ENCODE measurements at places on chromosomes 12 and 14.
A peak's percentile ranks its signal among the peaks of the same experiment; 100 is the strongest.

DNA sequence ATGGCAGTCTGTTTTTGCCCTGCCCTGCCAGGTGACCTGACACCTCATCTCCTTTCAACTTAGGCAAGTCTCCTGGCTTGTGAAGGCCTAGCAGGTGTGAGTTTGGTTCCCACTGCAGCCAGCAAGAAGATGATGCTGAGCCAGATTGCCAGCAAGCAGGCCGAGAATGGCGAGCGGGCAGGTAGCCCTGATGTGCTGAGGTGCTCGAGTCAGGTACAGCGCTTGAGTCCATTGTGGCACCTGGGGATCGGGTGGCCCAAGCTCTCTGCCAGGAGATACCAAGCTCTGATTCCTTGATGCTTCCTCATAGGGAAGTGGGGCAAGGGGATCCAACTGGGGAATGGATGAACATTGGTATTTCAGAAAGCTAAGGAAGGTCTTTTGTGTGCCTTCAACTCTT lies 4.1 kb upstream of the CSAD start:
- no peak for DNase-seq

- no peak for DNase-seq
Measured at GRCh38 chr12:22536971-22537544, 7.3 kb downstream of the C2CD5 start.

DNA sequence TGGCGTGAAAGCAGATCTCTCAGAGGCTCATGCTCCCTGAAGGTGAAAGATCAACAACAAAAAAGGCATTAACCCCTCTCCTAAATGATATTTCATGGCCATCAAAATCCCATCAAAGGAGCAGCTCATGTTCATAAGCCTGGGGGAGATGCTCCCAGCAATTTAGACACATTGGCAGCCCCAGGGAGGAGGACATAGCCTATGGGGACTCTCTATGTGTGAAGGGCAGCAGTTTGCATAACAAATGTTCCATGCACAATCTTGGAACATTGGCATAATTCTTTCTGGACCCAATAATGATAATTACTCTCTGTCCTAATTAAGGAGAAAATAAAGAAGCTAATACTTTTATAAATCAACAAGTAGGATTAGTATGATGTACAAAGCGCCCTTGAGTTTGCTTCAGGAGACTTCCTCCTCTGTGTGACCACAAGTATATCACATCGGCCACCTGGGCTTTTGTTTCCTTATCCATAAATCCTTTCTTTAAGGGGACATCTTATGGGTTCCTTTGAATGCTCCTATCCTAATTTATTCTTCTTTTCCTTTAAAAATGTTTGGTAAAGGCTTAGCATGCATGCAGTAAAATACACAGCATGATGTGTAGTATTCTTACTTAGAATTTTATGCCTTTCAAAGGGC lies 161.9 kb upstream of the PLEKHG7 start:
- DNase-seq: no peak

DNA sequence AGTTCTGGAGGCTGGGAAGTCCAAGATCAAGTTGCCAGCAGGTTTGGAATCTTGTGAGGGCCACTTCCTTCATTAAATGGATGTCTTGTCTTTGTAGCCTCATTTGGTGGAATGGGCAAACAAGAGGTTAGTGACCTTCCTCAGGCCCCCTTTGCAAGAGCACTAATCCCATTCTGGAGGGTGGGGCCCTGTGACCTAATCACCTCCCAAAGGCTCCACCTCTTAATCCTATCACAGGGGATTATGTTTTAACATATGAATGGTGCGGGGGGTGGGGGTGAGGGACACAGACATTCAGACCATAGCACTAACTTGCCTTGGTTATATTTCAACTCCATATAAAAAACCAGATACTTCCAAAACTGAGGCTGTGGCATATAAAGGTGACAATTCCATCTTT lies 59.9 kb upstream of the PPP4R3A start:
- DNase-seq: no peak

DNA sequence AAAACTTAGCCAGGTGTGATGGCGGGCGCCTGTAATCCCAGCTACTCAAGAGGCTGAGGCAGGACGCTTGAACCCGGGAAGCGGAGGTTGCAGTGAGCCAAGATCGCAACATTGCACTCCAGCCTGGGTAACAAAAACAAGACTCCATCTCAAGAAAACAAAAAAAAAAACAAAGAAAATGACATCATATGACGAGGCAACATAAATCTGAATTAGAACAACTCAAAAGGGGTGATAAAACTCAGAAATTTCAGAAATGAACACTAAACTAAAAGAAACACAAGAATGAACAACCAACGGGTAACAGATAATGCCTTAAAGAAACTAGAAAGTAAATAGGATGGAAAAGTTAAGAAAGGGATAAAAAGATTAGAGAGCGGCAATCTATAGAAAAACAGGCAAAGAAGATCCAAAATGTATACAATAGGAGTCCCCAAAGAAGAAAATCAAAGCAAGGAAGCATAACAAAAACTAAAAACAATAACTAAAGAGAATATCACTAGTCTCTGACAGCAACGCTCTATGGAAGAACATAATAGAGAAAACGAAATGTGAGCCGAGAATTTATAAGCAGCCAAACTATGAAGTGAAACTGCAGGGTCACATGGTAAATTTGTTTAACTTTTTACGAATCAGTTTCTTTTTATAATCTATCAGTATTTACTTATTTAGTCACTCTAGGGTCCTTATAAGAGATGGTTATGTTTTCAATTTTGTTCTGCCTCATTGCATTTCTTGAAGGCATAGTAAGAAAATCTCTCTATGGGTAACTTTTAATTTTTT lies 45.7 kb downstream of the SPPL3 start:
- no peak for DNase-seq

- DNase-seq: no peak
Measured at GRCh38 chr12:75087654-75088053, 122.0 kb downstream of the KCNC2 start.

- no peak for DNase-seq
Measured at GRCh38 chr12:89319122-89319521, 33.2 kb downstream of the DUSP6 start.

- DNase-seq: no peak
Measured at GRCh38 chr12:6363010-6363329, 12.4 kb downstream of the SCNN1A start.

DNA sequence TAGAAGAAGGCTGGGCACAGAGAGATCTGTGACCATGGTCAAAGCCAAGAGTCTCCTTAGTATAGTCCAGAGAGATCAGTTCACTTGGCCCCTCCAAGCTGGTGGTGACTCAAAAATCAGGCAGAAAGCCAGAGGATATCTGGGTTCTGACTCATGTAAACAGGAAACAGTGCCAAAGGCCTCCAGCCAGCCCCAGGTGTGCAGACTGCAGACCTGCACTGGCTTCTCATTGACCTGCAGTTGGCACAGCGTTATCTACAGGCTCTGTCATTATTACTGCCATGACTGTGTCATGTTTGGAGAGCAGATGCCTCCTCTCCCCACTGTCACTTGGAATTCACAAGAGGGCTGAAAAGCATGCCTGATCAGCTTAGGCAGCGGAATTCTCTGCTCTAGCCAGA lies 295.7 kb upstream of the PRKD1 start:
- DNase-seq: no peak

DNA sequence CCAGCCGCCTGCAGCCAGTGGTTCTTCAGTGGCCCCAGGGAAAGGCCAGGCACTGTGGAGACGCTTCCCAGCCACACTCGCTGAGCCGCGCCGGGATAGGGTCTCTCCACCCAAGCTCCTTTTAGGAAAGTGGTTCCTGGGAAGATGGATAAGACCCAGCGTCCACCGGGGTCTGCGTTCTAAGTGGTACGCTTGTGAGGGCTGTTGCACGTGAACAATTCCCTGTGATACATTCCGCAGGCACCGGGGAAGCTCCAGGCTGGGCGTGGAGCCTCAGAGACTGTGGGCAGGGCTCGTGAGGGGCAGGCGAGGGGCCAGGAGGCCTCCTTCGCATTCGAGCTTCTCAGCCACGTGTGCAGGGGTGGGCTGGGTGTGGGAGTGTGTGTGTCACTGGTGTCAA lies 48.4 kb downstream of the GALNT9 start:
- no peak for DNase-seq

GRCh38 chr12:5102261-5102789 lies 58.6 kb downstream of the KCNA5 start:
- no peak for DNase-seq

DNA sequence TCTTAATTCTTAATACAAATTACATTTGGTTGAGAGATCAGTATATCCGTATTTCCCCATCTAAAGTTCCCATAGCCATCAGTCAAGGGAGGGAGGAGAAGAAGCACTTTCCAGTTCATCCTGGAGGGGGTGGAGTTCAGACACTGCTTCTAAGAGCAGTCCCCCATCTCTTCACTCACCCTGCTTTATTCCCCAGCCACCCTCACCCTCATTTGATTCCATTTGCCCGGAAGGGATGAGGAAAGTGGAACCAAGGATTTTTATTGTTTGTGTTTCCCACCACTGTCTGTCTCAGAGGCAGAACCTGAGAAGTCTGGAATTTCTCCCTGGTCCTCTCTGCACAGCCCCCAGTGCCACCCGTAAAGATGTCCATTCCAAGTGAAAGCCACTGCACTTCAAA lies 134.2 kb upstream of the HIF1A start:
- no peak for DNase-seq

GRCh38 chr12:107530701-107531100 lies 154.9 kb upstream of the PWP1 start:
- DNase-seq: no peak

GRCh38 chr14:78340250-78340649 lies 170.1 kb downstream of the NRXN3 start:
- DNase-seq: no peak

GRCh38 chr14:91272341-91273272 lies 28.1 kb upstream of the GPR68 start:
- no peak for DNase-seq

DNA sequence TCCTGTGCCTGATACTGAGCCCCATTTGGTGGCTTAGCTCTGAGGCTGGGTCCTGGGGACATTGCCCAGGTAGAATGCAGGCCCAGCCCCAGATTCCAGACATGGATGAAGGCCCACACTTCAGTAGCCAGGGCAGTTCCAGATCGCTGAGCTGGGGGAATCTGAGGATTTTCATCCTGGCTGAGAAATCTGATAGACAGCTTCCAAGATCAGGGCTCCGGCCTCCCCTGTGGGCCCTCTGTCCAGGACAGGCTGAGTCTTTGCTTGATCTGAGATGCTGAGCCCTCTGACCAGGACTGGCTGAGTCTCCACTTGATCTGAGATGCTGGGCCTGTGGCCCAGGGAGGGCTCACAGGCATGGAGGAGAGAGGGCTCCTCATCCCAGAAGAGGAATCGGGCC lies 3.3 kb upstream of the RASAL1 start:
- no peak for DNase-seq

DNA sequence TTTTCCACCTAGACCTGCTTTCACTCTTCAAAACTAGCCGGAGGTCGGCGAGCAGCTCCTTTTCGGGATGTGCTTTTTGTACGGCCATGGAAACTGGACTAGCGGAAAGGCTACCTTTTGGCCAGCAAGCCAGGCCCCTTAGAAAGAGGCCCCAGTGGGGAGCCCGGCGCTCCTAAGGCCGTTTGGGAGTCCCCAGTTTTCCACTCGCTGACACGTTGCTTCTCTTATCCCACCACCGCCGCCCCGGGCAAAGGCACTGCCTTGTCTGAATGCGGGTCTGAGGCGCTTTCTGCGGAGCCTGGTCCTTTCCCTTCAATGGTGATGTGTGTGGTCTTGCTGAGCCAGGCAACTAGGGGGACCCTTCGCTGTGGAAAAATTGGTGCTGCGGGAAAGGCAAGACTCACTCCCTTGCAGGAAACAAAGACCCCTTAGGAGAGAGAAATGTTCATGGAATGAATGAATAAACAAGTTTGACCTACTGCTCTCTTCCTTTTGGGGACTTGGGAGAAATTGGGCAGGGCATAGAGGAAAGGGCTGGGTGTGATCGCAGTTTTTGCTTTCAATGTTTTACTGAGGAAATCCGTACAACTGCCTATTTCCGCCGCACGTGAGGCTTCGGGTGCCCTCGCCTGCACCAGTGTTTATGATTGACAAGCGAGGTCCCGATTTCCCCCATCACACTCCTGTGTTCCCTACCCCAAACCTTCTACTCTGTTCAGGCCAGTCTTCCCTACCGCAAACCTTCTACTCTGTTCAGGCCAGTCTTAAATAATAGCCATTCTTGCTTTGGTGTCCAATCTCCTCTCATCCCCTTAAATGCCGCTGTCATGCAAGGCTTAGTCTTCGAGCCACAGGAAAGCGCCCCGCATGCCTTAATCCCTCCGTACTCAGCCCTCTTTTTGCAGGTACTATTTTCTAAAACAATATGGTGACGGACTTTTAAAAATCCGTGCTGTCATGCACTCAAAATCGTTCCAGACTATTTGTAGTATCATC lies 1.0 kb upstream of the SLC38A2 start:
- DNase-seq: peak; percentile 14

DNA sequence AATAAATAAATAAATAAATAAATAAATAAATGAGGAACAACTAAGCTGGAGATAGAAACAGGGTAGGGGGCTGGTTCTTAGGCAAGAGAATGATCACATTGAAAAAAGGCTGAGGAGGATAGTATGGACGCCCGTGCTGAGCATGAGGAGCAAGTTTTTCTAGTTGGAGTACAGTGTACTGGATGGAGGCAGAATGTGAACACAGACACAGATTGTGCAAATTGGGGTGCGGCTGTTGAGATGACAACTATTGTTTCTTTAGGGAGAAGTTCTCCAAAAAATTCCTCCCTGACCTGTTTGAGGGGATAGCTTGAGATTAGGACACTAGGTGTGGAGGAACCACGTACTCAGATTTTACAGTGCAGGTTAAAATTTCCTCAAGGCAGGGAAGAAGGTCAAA lies 979 bp upstream of the BIN2 start:
- no peak for DNase-seq

DNA sequence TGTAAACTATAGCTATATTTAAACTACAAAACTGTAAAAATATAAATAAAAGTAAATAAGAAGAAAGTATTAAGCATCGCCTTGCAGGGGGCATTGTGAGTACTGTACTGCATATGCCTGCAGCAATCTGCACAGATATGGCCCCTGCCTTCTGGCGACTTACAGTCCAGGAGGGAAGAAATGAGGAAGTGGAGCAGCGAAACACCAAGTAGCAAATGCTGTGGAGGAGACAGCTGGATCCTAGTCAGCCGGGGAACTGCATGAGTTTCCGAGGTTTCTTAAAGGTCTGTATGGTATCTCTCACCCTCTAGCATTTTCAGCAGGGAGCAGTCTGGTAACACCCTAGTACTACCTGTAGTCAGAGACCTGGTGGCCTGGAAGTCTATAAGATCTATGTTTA lies 256.9 kb downstream of the CACNA1C start:
- no peak for DNase-seq

GRCh38 chr14:74979442-74980397 lies 23.0 kb upstream of the EIF2B2 start:
- no peak for DNase-seq

GRCh38 chr14:75286313-75286712 lies 7.7 kb downstream of the FOS start:
- DNase-seq: no peak
